ENCODE measurements at places on chromosomes 5 and 9. TPM values are rescaled to one million over a fixed set of nuclear protein-coding genes. Genes with fewer than 3 reads are reported as not detected.

Gene ARID3C
- not detected for total RNA-seq

Gene ECM2
- 0.72 TPM for total RNA-seq

Gene ZNF483
- 0.98 TPM for total RNA-seq

Gene URM1
- 36.2 TPM for total RNA-seq

Gene SPDL1
- total RNA-seq = 87.6 TPM

Gene HAVCR1
- not detected for total RNA-seq

Gene INSYN2B
- total RNA-seq = 8.4 TPM

Gene TRIP13
- 80.4 TPM for total RNA-seq

Gene FAM81B
- total RNA-seq = not detected

Gene DYNC2I2
- total RNA-seq = 116 TPM

Gene OTP
- under 0.01 TPM for total RNA-seq

Gene TSSK1B
- total RNA-seq = not detected
